Stimulated activated CD4-positive, alpha-beta T cell treated with anti-CD3 and anti-CD28 coated beads, TNF-alpha, amount 100 ng/mL, for 48 hours (primary cell): ENCODE measurements at places on chromosomes 7 and 10.

GRCh38 chr7:36086571-36086970, 66.5 kb upstream of the EEPD1 start:
- no peak for DNase-seq

GRCh38 chr10:51773681-51774080, 74.3 kb upstream of the CSTF2T start:
- DNase-seq = no peak

DNA sequence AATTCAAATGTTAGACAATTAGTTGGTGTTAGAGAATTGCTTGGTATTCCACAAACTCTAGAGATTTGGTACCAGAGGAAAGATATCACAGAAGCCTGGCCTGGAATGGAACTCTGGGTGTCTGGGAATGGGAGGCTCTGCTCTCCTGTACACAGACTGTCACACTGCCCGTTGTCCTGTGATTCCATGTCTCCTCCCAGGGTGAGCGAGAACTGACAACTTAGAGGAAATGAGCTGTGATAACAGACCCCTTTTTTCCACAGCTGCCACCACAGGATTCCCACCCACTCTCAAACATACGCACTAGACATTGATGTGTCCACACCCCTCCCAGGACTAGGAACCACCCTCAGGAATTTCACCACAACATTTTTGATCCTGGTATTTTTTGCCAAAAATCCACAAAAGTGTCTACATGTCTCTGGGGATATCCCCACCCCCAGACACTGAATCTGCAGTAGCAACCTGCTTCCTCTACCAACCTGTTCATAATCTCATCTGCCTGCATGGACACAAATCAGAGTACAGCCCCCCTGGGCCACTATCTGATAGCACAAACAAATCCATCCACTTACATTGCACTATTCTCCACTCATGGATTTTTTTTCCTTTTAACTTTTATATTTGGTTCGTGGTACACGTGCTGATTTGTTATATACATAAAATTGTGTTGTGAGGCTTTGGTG, 4.7 kb downstream of the ZNF273 start:
- DNase-seq = no peak

DNA sequence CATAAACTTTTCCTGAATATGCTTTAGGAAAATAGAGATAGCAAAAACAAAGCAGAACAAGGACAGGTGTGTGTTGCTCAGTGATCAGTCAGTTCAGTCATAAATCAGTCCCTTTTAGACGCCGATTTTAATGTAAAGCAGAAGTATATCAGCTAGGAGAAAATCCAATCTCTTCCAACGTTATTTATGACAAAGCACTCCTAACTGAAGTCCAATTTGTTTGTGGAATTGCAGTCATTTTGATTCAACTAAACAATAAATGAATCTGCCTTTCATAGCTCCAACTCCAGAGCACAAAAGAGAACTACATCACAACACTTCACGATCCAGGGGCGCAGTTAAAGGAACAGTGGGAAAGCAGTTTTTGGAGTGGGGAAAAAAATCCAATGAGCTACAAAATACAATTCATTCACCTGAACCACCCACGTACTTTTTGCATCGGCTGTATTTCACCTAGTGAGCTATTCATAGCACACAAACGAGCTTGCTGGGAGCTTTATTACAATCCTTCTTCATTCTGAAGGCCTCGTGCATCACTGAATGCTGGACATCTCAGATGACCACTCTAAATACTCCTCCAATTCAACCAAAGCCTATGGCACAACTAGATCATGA, 151.3 kb downstream of the LRRN3 start:
- DNase-seq = no peak

DNA sequence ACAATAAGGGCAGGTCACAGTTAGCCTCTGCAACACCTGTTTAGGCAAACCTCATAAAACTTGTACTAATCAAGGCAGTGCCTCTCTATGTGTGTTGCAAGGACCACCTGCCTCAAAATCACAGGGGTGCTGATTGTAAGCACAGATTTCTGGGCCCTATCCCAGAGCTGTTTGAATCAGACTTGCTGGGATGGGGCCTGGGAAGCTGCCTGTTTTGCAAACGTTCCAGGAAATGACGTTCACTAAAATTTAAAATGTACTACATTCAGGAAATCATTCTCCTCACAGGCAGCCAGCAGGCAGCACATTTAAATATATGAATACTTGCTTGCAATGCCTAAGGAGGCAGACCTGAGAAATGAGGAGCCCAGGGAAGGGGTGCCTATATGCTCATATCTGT, 4.3 kb upstream of the GRM8 start:
- DNase-seq = no peak

GRCh38 chr10:26540601-26541000, 102.5 kb downstream of the APBB1IP start:
- no peak for DNase-seq

- no peak for DNase-seq
Observed at GRCh38 chr7:44307905-44308595, 17.3 kb downstream of the CAMK2B start.

- DNase-seq = no peak
Observed at GRCh38 chr7:99860281-99861127, 16.3 kb downstream of the OR2AE1 start.

DNA sequence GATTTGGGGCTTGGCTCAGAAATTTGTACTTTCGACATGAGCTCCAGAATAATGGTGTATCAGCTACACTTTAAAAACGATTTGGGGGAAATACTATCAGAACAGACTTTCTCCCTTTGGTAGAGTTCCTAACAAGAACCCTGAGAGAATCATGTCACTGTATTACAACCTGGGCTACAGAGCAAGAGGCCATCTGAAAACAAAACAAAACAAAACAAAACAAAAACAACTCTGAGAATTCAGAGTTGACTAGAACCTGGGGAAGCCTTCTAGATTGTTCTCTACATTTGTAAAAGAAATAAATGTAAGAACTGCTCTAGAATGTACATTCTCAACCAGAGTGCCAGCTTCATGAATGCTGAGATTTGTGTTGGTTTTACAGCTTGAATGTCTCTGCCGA, 262.6 kb upstream of the SEMA3D start:
- no peak for DNase-seq

- no peak for DNase-seq
Observed at GRCh38 chr7:39614299-39614698, 9.1 kb upstream of the RALA start.

DNA sequence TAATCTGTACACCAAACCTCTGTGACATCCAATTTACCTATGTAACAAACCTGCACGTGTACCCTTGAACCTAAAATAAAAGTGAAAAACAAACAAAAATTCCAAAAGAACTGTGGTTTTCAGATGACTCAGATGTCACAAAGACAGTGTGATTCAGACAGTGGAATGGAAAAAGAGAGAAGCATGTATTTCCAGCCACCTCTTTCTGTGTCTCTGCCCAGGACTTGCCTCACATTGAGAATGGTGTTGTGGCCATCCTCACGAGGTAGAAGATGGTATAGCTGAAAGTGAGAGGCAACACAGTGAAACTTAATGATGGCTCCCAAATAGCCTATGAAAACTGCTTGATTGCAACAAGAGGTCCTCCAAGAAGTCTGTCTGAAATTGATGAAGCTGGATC, 78.0 kb downstream of the ARL5B start:
- DNase-seq = no peak

DNA sequence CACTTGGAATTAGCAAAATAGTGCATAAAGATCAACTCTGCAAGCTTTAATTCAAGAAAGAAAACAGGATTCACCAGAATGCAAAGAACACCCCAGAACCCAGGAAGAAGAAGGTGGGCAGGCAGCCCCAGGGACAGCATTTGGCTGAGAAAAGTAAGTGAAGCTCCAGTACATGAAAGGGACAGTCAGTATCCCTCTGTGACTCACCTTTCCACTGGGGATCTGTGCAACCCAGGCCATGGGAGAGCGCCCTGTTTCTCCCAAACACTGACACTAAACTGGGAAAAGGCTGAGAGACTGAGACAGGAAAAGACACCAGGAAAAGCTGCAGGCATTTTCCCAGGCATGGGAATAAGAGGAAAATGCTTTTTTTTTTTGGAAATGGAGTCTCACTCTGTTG, 28.2 kb downstream of the SNX13 start:
- no peak for DNase-seq

GRCh38 chr7:148275359-148275890, 315.1 kb upstream of the C7orf33 start:
- DNase-seq = no peak

DNA sequence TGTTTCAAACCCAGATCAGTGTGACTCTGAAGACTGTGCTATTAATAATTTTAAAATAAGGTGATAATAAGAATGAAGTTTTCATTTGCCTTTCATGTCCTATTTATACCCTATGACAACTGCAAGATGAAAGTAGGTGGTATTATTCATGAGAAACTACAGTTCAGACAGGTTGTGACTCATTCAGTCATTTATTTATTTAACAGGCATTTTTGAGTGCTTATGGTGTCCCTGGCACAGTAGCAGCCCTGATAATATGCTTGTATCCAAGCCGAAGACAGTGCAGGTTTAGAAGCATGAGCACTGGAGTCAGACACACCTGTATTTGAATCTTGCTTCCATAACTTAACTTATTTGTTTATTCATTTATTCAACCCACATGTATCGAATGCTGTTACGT, 87.1 kb downstream of the FZD1 start:
- no peak for DNase-seq

GRCh38 chr10:72685264-72685921, 6.5 kb upstream of the MCU start:
- no peak for DNase-seq

- DNase-seq = no peak
Observed at GRCh38 chr7:17583786-17584185, 285.3 kb downstream of the AHR start.

- no peak for DNase-seq
Observed at GRCh38 chr10:101896225-101896877, 52.8 kb upstream of the KCNIP2 start.
